ENCODE measurements at places on chromosomes 6 and 20.

GRCh38 chr6:45301348-45302142, 26.6 kb upstream of the RUNX2 start:
- DNase-seq = no peak

DNA sequence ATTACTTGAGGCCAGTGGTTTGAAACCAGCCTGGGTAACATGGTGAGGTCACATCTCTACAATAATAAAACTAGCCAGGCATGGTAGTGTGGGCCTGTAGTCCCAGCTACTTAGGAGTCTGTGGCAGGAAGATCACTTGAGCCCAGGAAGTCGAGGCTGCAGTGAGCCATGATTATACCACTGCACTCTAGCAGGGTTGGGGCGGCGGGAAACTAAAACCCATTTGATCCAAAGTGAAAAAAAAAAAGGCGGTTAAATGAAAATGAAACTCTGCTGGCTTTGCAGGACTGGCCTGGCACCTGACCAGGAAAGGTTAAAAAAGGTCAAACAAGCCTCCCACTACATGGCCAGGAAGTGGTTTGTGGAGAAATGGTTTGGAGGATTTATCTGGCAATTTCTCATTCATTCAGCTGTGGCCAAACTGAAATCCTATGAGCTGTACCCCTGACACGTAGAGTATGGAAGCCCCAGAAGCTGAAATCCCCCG, 36.6 kb downstream of the MTRES1 start:
- no peak for DNase-seq

DNA sequence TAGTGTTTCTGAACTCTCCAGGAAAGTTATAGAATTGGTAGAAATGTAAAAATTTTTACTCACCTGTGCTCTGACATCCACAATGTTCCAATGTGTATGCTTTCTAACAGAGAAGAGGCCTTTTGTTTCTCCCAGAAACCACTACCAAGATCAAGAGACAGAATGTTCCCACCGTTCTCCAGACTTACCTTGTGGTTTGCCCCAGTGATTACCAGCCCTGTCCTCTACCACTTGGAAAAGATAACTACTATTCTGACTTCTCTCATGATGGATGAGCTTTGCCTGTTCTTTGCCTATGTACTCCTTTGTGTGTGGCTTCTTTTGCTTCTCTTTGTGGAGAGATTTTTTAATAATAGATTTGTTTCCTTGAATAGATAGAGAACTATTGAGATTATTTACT, 173.0 kb upstream of the SCGN start:
- no peak for DNase-seq

DNA sequence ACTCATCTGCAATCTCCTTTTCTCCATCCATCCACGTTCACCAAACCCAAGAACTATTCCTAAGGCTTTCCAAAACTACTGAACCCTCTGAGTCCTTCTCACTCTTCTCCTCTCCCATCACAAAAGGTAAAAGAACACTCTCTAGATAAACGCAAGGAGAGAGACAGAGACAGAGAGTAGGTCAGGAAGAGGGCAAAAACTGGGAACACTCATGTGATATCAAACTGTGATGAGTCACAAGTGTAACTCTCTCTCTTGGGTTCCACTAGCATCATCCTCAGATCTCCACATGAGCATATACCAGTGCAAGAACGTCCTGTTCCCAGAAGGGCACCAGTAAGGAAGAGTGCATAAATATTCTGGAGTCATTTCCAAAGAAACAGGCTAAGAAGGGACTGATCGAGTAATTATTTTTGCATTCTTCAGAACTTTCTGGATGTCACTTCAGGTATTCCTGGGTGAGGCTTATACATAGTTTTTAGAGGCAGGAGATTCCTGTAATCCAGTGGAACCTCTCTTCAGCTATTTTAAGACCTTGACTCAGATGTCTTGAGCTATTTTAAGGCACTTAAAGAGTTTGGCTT, 47.3 kb upstream of the STXBP5 start:
- DNase-seq = no peak

DNA sequence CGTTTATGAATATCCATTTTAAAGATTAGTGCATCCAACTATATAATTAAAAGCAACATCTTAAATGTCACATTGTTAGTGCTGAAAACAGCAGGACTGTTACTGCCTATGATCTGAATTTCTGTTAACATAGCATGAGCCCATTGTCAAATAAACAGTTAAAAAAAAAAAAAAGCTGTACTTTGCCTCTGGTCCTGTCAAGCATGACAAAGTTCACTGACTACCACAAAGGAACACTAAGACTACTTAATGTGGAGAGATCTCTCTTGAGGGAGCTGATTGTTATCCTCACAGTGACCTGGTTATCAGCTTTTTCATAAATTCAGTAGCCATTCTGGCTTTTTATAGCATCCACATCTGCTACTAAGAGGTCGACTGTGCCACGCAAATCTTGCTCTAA, 228.1 kb downstream of the TMEM200A start:
- DNase-seq = no peak

GRCh38 chr6:157221049-157221816, 102.1 kb downstream of the TMEM242 start:
- no peak for DNase-seq

GRCh38 chr6:109313139-109313538, 69.1 kb downstream of the CD164 start:
- DNase-seq = no peak

DNA sequence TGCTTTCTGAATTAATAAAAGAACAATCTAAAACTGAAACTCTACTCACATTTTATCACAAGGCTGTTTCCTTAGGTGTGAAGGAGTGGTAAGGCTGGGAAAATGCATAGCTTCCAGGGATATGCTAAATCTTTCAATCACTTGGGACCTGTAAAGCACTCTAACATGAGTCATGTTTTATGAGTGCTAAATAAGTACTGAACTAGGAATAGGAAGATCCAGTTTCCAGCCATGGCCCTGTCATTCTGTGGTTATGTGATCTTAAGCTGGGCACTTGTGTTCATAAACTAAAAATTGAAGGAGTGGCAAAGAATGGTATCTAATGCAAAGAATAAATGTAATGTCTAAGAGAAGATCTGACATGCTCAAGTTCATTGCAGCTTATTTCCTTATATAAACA, 6.1 kb upstream of the TMEM200A start:
- DNase-seq = no peak

GRCh38 chr6:122984393-122984792, 11.6 kb upstream of the CLVS2 start:
- no peak for DNase-seq

DNA sequence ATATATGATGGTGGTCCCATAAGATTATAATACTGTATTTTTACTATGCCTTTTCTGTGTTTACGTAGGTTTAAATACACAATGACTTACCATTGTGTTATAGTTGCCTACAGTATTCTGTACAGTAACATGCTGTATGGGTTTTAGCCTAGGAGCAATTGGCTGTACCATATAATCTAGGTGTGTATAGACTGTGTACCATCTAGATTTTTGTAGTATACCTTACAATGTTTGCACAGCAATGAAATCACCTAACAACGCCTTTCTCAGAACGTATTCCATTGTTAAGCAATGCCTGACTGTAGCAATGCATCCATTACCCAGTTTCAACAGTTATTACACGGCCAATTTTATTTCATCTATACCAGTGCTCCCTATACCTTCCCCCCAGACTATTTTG, 10.7 kb downstream of the MACROD2 start:
- DNase-seq = no peak

DNA sequence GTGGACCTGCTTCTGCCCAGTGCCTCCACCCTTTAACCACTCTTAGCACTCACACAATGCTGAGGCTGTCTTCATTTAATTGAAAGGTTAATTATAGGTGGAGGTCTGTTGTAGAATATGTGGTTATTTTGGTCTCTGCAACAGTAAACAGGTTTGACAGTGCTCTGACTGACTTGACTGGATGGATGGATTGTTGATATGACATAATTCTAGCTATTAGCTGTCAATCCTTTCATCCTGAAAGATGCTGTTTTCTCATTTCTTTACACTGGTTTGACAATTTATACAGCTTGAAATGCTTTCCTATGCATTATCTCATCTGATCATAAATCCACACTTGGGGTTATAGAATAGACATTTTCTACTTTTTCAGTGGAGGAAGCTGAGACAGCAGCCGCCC, 210.7 kb downstream of the CDH26 start:
- DNase-seq = no peak

DNA sequence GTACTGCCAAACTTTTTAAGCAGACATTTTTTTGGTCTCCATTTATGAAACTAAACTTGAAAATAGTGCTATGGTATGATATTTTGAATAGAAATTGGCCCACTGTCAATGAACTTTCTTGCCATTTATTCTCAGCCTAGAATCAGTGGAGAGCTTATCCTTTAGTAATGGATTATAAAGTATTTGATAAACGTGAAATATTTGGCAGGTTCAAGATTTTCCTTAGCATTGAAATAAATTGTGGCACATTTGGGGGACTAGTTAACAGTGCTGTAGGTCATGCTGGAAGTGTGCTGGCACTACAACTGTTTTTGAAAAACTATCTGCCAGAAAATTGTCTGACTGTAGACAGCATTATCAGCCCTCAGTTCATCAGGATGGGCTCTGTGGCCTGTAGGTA, 2.1 kb downstream of the PRSS35 start:
- DNase-seq = no peak

GRCh38 chr20:15339264-15339663, 1001.9 kb upstream of the FLRT3 start:
- no peak for DNase-seq

DNA sequence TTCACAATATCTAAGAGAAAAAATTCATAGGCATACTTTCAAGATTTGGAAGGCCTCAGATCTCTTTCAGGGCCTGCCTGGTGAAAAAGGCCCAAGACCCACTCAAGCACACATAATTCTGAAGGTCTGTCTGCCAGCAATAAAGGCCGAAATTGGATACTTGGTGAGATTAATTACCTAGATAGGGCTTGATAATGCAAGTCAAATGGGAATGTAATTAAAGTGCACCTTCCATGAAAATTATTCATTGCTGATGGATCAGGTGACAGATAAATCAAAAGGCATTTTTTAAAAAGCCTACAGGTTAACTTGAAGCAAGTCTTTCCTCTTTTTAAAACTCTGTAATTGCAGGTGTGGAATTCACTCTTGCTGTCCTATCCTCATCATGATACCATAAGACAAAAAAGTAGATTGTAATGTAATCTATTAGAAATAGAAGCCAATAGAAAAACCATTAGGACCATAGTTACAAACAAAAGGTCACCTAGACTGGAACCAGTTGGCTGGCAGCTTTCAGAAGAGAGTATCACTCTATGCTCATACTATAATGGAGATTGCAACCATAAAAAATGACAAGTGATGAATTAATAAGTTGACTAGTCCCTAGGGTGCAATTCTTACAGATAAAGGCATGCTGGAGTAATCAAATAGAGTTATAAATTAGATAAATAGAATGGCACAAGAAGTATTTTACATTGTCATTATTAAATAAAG, 77.3 kb downstream of the EPHA7 start:
- no peak for DNase-seq

DNA sequence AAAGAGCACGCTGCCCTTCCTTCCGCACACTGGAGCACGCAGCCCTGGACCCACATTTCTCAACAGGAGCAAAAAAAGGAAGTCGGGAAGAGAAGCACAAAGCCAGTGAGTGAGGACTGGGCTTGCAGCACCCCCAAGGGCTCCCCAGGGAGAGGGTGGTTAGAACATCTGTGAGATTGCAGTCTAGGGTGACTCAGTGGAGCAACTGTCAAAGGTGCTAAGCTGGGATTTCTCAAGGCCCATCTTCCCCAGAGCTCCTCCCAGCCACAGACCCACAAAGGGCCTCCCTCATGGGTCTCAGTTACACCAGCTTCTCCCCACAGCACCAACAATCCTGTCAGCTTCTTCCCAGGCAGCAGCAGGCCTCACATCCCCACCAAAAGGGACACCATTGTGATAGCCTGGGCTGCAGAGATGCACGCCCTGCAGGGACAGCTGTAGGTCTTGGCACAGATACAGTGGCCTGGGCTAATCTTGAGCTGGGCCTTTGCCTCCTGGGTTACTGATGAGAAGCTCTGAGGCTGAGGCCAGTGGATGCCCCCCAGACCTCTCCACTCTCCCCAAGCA, 39.6 kb upstream of the CD93 start:
- DNase-seq = no peak

DNA sequence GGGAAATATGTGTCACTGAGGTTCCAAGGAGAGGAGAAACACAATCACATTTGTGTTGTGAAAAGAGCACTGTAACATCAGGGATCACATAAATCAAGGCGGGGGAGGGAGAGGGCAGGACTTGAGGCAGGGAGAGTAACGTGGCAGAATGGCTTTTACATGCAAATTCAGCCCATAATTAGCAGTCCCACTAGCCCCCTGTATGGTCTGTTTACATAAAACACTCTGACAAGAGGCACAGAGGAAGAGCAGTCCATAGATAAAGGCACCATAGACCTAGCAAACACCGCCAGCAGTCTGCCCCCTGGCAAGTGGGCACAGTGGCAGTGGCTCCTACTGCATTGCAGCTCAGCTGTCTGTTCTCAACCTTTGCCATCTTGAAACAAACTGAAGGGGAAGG, 82.7 kb downstream of the LYRM2 start:
- no peak for DNase-seq

- no peak for DNase-seq
Measured at GRCh38 chr20:19807191-19807945, 49.3 kb downstream of the RIN2 start.
